ENCODE measurements at places on chromosomes 11 and 22. TPM values are rescaled to one million over a fixed set of nuclear protein-coding genes. Genes with fewer than 3 reads are reported as not detected.

C11orf86 gene
- not detected for total RNA-seq

KCNE3 gene
- total RNA-seq: not detected

GPHA2 gene
- total RNA-seq: not detected

USP2 gene
- total RNA-seq: 0.82 TPM

TTC36 gene
- total RNA-seq: 0.62 TPM

PPP6R3 gene
- 123 TPM for total RNA-seq

TBX10 gene
- not detected for total RNA-seq

LRRC55 gene
- not detected for total RNA-seq

OR5M10 gene
- not detected for total RNA-seq

KIAA1671 gene
- total RNA-seq: 11.3 TPM

KAT5 gene
- 65.4 TPM for total RNA-seq

ABCG4 gene
- total RNA-seq: 0.12 TPM

KCNA4 gene
- total RNA-seq: not detected

MUC6 gene
- total RNA-seq: not detected

OR6A2 gene
- 0.10 TPM for total RNA-seq

TCN1 gene
- not detected for total RNA-seq

MYBPC3 gene
- total RNA-seq: not detected

TRIOBP gene
- 20.8 TPM for total RNA-seq

RBMXL2 gene
- total RNA-seq: not detected
